ENCODE measurements at places on chromosomes 2 and 18. TPM values are rescaled to one million over a fixed set of nuclear protein-coding genes. Genes with fewer than 3 reads are reported as not detected.

The HK2 gene
- 39.8 TPM for total RNA-seq

The LIMS4 gene
- 1.1 TPM for total RNA-seq

The CRYBA2 gene
- total RNA-seq, result not detected

The TMEM198 gene
- total RNA-seq, result 1.1 TPM

GRCh38 chr2:19496646-19497045 lies 138.2 kb upstream of the OSR1 start:
- no peaks in the 10 kb centered on the region for H3K36me3 ChIP-seq
- DNase-seq, result no peak
- peaks cover 28% of the 10 kb centered on the region for H3K27me3 ChIP-seq
- H3K4me1 ChIP-seq, result no peaks in the 10 kb centered on the region
- no peak overlapping the region for H3K4me3 ChIP-seq

DNA sequence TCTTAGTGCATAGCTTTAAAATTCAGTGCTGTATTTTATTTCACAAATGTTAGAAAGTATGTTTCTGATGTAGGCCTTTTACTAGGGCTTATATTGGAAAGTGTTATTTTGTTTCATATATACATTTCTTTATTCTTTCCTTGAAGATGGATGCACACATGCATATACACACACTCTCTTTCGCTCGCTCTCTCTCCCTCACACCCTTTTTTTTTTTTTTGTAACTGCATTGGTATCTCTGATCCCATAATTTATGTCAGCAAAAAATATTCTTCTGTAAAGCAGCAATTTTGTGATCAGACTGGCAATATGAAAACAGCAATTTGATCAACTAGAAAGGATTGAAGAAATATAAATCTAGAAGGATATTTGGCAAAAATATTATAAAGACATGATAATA lies 2.0 kb downstream of the MBD5 start:
- H3K36me3 ChIP-seq, result peaks cover 10% of the 10 kb centered on the region
- peak overlapping the region; percentile 62 for H3K27ac ChIP-seq
- peak overlapping the region; percentile 99 for H3K4me3 ChIP-seq
- H3K27me3 ChIP-seq, result no peaks in the 10 kb centered on the region
- DNase-seq, result no peak

- no peak overlapping the region for H3K4me3 ChIP-seq
- H3K36me3 ChIP-seq, result no peaks in the 10 kb centered on the region
- DNase-seq, result no peak
- no peak overlapping the region for H3K27ac ChIP-seq
- peaks cover 11% of the 10 kb centered on the region for H3K27me3 ChIP-seq
- H3K4me1 ChIP-seq, result no peaks in the 10 kb centered on the region
Observed at GRCh38 chr2:156727867-156728266, 291.7 kb downstream of the GPD2 start.

Data from activated naive CD8-positive, alpha-beta T cell treated with anti-CD3 and anti-CD28 coated beads, Interleukin-2, amount 10 ng/mL, durations not matched to agents 7 days and 5 days (primary cell).